Activated T-helper 1 cell treated with anti-CD3 and anti-CD28 coated beads, Interleukin-12 subunit alpha, Interleukin-12 subunit beta, Interleukin-2, Interleukin-4 antibody, amounts not matched to agents 30 ng/mL and 10 ng/mL and 1 ng/mL, durations not matched to agents 14 hours and 24 hours and 36 hours (primary cell): ENCODE measurements at places on chromosomes 6 and 20. TPM values are rescaled to one million over a fixed set of nuclear protein-coding genes. Genes with fewer than 3 reads are reported as not detected.
A peak's percentile ranks its signal among the peaks of the same experiment; 100 is the strongest.

DNA sequence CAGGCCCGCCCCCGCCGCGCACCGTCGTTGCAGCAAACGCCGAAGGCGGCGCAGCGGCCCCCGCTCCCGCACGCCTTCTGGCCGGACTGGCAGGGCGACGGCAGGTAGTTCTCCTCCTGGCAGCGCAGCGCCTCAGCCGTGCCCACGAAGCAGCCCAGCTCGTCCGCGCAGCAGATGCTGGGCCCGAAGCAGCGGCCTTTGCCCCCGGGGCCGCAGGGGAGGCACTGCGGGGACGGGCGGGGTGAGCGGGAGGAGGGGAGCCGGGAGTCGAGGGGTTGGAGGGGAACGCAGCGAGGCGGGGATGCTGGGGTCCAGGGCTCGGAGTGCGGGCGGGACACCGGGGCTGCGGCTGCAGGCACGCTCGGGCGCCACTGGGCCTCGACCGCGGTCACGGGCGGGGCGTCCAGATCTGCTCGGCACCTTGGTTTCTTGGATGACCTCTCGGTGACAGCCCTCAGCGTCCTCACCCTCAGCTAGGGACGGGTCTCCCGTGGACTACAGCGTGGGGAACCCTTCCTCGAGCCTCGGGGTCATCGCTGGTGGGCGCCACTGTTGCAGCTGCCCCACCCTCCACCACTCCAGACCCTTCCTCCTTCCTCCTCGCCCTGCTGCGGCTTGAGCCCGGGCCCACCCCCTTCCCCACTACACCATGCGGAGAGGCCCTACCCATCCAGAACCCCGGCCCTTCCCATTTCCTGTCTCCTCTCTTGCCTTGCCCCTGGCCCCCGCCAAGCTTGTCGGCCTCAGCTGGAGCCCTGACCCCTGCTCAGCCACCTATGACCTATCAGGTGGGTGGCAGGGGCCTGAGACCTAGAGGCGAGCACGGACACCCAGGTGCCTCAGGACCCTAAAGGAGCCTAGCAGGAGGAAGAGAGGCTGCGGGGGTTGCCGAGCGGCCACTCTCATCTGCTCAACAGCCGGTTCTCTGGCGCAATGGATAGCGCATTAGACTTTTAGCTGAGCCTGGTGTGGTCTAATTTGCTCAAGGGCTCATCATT lies 1.3 kb downstream of the AVP start:
- no peak for DNase-seq

- no peak for DNase-seq
These were observed 374.8 kb downstream of the QKI start for GRCh38 chr6:163789199-163789810.

DNA sequence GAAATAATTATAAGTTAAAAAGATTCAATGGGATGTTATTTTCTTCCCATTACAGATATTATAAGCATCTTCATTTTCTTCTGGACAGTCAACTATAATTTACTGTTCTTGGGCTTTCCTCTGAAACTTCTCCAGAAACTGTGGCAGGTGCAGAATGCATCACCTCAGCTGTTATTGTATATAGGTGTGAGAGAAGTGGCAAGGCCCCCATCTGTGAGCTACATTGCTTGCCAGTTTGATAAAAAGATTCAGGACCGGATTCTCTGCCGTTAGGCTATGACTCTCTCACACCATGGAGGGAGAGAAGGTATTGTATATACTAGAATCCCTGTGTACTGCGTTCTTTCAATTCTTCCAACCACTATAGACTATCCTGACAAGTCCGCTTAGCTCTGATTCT lies 135.8 kb upstream of the CENPW start:
- DNase-seq = no peak

- no peak for DNase-seq
These were observed 115.4 kb downstream of the OPN5 start for GRCh38 chr6:47897247-47897646.

- DNase-seq = no peak
These were observed 615.3 kb upstream of the BTBD3 start for GRCh38 chr20:11302436-11302835.

GRCh38 chr20:53907968-53908751 lies 162.2 kb downstream of the BCAS1 start:
- no peak for DNase-seq

GRCh38 chr6:63487103-63487813 lies 85.0 kb upstream of the LOC128125822 start:
- no peak for DNase-seq

DNA sequence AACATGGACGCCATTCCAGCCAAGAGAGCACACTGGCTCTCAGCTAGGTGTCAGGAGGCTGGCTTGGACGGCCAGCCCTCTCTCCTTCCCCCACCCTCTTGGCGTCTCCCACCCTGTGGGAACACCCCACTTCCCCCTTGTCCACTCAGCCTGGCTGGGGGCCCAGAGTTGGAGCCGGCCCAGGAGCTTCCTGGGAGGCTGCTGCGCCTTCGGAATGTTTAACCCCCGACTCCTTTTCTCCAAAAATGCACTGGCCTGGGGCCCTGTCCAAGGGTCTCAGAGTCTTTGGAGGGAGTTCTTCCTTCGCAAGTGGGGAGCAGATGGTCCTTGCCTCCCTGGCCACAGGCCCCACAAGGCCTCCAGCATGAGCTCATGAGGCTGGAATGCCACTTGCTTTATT lies 4.1 kb downstream of the ADAM33 start:
- DNase-seq = no peak

DNA sequence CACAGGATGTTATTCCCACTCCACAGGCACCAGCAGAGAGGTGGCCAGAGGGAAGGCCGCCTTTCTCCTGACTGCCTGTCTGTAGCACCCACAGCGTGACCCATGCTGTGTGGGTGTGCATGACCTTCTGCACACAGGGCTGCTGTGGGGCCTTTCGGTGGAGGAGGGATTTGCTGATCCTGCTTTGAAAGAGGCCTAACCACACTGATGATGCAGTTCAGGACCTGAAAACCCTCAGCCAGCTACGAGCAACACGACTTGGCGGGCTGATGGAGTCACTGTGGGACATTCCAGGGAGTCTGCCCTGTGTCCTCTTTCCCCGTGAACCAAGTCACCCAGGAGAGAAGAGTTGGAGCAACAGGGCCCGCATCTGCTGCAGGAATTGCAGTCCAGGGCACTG lies 49.1 kb downstream of the SYTL3 start:
- DNase-seq = no peak

DNA sequence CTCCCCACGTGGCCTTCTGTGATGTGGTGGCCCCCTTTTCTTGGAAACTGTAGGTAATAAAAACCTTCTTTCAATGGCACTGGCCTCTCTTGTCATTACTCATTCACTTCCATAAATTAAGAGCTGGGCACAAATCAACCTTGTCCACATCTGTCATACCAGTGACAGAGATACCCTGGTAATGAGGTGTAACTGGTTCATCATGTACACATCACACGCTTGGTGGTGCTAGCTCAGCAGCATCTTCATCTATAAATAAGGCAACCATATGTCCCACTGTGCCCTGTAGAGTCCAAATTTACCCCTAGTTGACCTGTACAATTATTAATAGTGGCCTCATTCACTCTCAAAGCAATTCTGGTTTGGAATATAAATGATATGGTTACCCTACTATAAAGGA lies 245.6 kb downstream of the HIVEP2 start:
- DNase-seq = no peak

DNA sequence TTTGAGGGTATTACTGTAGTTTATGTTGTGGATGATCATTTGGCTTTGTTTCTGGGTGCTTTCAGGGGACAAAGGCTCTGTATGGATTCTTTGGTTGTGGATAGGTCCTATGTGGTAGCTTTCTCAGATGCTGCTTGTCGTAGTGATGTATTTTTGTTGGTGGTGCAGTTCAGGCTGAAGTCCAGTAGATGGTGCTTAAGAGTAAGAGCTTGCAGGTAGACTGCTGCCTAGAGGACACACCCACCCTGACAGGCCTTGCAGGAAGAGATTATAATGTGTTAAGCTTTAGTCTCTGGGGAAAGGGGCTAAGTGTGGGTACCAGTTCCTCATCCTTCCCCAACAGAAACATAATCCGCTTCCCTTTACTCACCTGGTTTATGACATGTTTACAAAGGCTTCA lies 62.6 kb upstream of the ADGRB3 start:
- no peak for DNase-seq

DNA sequence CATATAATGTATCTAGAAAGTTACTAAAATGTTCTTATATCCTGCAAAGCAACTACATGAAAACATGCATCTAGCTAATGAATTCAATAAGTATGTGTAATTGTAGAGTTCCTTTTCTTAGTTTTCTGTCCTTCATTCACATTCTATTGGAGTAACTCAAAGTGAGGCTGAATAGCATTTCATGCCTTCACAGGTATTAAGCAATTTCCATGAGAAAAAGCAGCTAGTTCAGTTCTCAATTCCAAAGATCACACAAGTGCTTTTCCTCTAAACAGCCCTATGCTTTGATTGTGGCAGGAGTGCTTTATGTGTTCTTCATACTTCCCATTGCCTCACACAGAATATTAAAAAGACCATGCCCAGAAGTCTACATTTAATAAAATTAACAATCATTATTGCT lies 274.9 kb downstream of the RFPL4B start:
- DNase-seq = no peak

GRCh38 chr20:10832141-10832540 lies 158.3 kb upstream of the JAG1 start:
- DNase-seq = no peak

DNA sequence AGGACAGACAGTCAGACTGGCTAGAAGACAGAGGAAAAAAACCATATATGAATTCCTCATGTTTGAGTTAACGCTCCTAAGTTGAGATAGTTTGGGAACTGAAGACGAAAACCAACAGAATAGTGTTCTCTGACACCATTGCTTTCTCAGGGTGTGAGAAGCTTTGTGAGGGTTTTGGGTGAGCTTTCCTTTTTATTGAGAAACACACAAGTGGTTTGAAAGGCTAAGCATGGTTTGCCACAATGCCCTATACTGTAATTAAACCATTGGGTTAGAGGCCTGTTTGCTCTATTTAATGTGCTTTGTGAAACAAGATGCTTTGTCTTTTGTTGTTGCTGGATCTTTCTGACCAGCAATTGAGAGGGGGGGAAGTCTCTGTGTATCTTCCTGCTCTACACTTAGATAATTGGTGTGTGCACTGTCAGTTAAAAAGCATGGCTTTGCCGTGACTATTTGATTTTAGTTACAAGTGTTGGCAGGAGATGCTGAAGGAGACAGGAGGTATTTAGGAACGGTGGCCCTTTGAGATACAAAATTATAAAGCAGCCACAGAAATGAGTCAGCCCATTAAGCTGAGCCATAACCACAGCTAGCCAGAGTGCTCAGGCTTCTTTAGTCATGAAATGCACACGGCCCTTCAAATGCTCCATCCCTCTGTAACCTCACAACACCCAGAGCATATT lies 273.0 kb upstream of the PREP start:
- DNase-seq = no peak

DNA sequence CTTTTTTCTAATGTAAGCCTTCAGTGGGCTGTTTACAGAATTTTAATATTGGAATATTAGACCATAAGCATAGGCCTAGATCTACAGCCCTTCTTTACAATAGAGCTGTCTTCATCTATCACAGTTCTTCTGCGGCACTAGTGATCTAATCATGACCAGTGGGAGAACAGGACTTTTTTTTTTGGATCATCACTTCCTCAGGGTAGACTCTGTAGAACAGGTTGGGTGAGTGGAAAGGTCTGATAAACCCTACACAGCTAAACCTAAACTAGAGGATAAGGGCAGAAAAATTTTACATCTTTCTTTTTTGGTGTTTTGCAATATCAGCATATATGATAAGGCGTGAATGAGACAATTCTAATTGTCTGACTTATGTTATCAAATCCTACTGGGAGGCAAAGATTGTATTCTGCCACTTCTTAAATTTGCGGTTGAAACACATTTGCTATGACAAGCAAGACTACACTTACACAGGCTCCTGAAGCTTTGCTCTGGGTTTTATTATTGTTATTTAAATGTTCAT lies 52.2 kb downstream of the GOPC start:
- no peak for DNase-seq

- DNase-seq = no peak
These were observed 234.2 kb upstream of the OPRM1 start for GRCh38 chr6:153804755-153805330.

DNA sequence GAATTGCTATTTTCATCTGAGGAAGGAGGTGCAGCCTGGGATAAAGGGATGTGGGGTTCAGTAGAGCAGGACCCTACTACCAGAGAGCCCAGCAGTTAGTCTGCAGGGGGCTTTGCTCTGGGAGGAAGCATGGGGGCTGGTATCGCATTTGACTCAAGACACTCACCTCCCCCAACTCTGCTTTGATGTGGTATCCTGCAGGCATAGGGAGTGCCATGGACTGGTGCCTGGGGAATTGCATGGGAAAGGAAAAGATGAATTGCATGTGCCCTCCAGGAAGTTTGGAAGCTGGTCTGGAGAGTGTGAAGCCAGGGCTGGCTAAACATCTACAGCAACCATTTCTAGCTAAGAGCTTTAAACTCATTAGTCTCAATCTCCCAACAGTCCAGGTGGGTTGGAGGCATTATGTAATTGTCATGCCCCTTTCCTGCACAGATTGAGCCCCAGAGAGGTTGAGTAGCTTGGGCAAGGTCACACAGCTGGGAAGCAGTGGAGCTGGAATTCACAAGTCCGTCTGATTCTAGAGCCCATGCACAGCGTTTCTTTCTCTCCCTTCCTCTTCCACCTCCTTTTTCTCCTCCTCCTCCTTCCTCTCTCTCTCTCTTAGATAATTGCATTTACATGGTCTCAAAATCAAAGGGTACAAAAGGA lies 26.2 kb upstream of the PNPLA1 start:
- no peak for DNase-seq

GRCh38 chr6:53938810-53939209 lies 144.0 kb downstream of the LRRC1 start:
- no peak for DNase-seq

DNA sequence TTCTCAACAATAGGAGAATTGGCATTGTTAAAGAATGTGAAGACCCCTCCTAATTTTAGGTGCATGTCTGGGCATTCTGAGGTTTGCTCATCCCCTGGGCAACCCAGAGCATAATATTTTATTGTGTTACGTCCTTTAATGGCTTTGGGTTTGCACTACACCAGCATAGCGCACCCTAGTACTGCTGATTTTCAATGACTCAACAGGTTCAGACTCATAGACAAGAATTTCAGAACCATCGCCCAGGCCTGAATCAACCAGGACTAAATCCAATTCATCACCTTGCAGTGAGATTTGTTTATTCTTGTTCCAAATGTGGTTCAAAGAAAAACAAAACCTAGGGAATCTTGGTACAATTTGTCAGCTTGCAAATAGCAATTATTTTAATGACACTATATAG lies 137.8 kb upstream of the PHACTR1 start:
- DNase-seq = no peak

GRCh38 chr6:160069050-160069454 lies 52.6 kb upstream of the SLC22A1 start:
- DNase-seq = peak; percentile 60

- DNase-seq = peak; percentile 14
These were observed 14.6 kb upstream of the CFAP206 start for GRCh38 chr6:87393026-87393622.

- no peak for DNase-seq
These were observed 20.8 kb downstream of the DUSP22 start for GRCh38 chr6:313087-313486.

The TFEB gene
- 15.6 and 17.2 TPM in 2 replicates for total RNA-seq

The PAQR8 gene
- total RNA-seq = 2.5 and 2.8 TPM in 2 replicates

The SLC35D3 gene
- not detected in 2 replicates for total RNA-seq

The TMEM14B gene
- total RNA-seq = 82.1 and 83.7 TPM in 2 replicates

The SSTR4 gene
- not detected in 2 replicates for total RNA-seq

The ELOVL2 gene
- total RNA-seq = not detected in 2 replicates

The PPP1R3G gene
- not detected in 2 replicates for total RNA-seq

The ADGRF5 gene
- total RNA-seq = not detected in 2 replicates

The SEMG1 gene
- not detected in 2 replicates for total RNA-seq

The WFDC5 gene
- total RNA-seq = 0.27 TPM in 1 of 2 replicates, not detected in the other

The MUC22 gene
- not detected in 2 replicates for total RNA-seq

The HCK gene
- total RNA-seq = 0.22 and 0.23 TPM in 2 replicates

The ALDH8A1 gene
- 0.93 and 1.6 TPM in 2 replicates for total RNA-seq

The PLEKHG1 gene
- 0.27 and 0.80 TPM in 2 replicates for total RNA-seq
